ENCODE measurements at places on chromosomes 2 and 18.

- DNase-seq: no peak
Measured at GRCh38 chr18:38007026-38007425, 441.4 kb upstream of the CELF4 start.

DNA sequence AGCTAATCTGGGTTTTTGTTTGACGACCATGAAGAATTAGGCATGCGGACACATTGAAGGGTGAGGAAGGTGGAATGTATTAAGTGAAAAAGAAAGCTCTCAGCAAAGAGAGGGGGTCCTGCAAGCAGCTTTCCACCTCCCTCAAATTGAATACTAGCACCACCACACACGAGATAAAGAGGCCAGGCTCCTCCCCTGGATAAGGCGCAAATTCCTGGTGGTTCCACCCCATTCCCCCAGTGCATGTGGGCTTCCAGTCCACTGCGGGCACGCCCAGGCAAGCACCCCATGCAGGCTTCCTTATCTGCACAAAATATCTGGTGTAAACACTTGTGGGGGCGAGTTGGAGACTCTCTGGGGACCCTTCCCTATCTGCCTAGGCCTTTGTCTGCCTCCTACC lies 857.3 kb downstream of the CPS1 start:
- no peak for DNase-seq

GRCh38 chr2:236823963-236824362 lies 254.3 kb downstream of the ACKR3 start:
- no peak for DNase-seq

GRCh38 chr2:233756429-233757081 lies 3.5 kb upstream of the UGT1A1 start:
- DNase-seq: no peak

DNA sequence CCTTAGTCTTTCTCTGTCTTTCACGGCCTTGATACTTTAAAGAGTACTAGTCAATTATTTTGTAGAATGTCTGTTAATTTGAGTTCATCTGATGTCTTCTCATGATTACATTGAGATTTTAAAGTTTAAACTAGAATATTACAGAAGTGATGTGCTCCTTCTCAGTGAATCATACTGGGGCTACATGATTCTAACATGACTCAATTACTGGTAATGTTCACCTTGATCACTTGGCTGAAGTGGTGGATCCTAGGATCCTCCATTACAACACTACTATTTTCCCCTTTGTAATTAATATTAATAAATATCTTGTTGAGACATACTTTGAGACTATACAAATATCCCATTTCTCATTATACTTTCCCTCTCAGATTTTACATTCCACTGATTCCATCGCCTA lies 148.5 kb downstream of the CAMKMT start:
- no peak for DNase-seq

DNA sequence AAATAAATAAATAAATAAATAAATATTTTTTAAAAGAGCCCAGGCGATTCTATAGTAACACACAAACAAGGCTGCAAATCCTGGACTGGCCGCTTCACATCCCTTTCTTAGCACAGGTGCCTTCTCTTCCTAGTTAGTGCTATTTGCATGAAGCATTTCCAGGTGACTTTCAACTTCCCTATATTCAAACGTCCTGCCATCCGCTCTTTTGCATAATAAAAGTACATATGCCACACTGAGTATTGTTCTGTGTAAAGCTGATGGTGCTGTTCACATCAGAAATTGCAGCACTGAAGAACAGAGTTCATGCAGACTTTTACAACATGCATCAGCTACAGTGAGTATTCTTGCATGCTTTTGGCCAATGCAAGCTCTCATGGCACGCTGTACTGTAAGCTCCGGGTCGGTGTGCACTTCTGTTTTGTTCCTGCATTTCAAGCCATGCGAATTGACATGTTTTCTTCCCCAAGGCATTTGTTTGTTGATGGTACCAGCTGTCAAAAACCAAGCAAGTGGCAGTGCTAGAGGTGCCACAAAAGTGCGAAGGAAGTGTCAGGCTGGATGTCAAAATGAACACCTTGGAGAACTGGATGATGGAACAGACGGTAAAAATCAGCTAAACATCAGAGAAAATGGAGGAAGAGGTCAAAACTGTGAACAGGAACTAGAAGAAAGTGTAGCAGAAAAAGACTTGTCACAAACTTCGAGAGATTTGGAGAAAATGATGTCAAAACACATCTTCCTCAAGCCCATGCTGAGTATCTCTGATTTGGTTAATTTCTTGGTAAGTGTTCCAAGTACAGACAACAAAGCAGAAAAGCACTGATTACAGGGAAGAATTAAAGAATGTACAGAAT lies 25.5 kb upstream of the CEP68 start:
- DNase-seq: no peak

- DNase-seq: no peak
Measured at GRCh38 chr2:27126252-27126710, 2.7 kb downstream of the ABHD1 start.

DNA sequence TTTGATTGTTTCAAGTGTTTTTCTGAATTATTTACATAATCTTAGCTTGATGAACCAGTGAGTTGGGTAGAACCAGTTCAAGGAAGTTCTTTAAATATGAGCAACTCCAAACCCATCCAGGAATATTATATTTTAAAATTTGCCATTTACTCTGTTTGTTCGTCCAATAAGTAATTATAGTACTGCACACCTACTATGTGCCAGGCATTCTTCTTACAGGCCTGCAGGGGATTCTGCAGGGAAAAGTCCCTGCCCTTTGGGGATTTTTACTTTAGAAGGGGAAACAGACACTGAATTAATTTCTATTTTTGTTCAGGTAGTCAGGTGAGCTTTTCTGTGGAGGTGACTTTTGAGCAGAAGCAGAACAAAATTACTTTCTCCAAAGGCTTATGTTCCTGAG lies 146.9 kb downstream of the DOCK10 start:
- no peak for DNase-seq

DNA sequence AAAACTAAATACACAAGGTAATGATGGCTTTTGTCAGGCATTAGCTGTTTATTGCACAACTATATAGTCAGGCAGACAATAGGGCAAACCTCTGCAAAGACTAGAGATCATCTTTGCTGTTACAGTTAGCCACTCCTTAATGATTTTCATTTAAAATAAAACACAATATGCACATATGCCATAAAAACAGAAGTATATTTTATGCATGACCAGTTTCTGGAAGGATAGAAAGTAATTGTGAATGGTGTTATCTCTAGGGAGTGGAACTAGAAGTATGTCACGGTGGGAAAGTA lies 102.0 kb downstream of the CHN1 start:
- no peak for DNase-seq

DNA sequence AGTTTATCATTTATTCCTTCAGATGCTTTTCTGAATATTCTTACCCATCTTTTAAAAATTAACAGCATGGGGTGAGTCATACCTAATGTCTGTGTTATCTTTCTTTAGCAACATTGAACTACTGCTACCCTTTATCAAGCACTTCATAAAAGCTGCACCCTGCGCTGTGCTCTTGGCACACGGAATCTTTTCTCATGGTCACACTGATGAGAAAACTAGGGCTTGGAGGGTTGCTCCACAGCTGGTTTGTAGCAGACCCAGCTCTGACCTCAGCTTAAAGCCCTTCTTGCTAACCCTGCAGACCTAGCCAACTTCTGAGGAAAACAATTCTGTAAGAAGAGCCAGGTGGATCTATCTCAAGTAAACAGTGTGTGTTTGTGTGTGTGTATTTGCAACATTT lies 106.3 kb downstream of the RNF144A start:
- no peak for DNase-seq

DNA sequence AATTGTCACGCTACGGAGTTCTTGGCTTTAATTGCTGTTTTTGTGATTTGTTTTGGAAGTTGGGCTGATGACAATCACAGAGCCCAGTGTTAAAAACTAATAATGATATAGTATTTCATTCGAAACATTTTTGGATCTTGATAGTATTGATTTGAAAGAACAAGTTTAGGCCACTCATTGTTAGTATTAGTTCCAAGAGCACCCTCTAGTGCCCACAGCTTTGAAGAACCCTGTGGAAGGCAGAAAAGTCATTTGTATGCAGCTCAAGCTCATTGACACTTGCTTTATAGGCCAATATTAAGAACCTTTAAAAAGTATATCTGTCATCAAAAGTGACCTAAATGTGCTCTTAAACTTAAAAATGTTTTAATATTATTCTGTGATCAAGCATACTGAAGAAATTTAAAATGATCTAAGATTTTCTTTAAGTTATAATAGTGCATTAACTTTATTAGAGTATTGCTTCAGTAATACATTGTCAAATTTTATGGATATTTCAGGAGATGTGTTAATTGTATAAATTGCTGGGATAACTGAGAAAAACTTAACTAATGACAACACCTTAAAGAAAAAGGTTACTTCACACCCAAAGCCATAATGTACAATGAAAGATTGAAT lies 191.0 kb downstream of the GRB14 start:
- DNase-seq: peak; percentile 13

DNA sequence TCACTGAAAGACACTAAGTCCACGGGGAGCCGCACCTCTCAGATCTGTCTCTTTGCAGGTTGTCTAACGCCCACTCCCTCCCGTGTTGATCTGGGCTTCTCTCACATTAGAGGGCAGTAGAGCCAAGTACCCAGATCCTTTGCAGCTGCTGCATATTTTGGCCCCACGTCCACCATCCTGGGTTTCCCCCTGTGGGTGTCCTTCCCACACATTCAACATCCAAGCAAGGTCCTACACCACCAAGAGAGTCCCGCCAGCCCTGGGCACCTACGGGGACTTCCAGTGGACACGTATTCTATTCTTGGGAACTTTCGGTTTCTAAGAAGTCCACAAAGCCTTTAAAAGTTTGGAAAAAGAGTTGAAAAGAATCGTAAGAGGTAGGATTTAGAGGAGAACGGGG lies 116.6 kb downstream of the ATL2 start:
- no peak for DNase-seq

GRCh38 chr2:67880291-67880761 lies 182.5 kb downstream of the C1D start:
- DNase-seq: no peak

GRCh38 chr18:73812423-73812822 lies 335.2 kb downstream of the FBXO15 start:
- DNase-seq: no peak

DNA sequence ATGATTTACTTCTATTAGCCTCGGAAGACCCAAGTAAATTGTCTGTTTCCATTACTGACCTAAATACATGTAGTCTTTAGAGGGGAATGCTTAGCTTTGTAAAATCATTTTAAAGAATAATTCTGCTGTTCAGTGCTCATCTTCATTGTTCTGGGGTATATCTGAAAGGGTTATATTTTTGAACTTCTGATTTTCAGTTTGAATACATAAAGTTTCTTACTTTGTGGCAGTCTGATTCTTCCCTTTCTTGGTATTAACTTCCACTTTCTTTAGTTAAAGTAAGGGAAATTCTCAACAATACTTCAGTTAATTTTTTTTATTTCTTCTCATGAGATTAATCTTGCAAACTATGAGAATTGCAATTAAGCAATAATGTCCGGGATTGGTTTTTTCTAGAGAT lies 148.4 kb downstream of the DOCK10 start:
- no peak for DNase-seq

GRCh38 chr18:63299837-63300745 lies 19.5 kb downstream of the BCL2 start:
- DNase-seq: no peak

GRCh38 chr18:75730249-75730648 lies 302.7 kb upstream of the SMIM21 start:
- DNase-seq: no peak

- no peak for DNase-seq
Measured at GRCh38 chr2:238696786-238697185, 151.1 kb upstream of the TWIST2 start.

DNA sequence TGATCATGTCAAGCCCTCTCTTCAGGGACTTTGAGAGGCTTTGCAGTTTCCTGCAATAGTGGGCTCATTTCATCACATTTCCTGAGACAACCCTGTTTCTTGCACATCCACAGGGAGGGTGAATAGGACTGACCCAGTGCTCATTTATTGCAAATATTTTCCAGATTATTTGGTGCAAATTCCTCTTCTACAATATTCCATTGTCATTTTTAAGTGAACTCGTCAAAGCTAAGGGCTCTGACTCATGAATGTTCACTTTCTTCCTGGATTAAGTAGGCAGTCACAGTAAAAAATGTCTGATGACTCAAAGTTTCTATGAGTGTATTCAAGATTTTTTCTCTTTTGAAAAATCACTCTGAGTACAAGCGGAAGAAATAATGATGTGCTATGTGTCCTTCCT lies 225.5 kb upstream of the GALNT5 start:
- DNase-seq: no peak
